8988T (cell line): ENCODE measurements at places on chromosomes 16 and 17.
A peak's percentile ranks its signal among the peaks of the same experiment; 100 is the strongest.

- peak; percentile 91 for DNase-seq
Measured at GRCh38 chr16:88681084-88681680, 5.1 kb downstream of the SNAI3 start.

DNA sequence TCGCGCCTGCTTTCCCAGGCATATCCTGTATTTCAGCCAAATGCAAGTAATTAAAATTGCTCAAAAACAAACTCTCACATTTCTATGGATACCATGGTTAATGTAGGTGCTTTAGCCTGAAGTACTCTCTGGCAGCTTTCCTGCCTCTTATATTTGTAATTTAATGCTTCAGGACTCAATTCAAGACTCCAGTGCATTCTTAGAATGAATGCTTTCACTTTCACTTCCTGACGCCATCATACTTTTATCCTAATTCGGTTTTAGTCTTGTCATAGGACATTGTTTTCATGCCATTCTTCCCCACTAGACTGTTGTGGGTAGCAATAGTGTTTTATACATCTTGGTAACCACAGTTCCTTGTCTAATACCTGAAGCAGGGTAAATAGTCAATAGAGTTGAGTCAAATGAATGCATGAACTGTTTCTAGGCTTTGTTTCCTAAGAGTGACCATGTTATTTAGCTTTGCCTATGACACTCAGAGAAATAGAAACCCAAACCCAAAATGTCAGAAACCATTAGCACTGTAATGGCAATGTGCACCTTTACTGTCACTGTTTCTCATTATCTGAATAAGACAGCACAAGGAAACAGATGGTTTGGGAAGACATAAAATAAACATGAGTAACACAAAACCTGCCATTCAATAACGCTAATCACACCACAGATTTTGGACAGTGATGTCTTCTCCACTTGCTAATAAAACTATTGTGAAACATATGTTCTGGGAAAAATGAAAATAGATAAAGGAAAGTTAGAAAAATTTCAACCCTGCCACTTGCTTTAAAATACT is 705.5 kb downstream of the CDH11 start:
- DNase-seq, result no peak

- DNase-seq, result no peak
Measured at GRCh38 chr16:60166111-60166510, 1432.0 kb upstream of the GOT2 start.

DNA sequence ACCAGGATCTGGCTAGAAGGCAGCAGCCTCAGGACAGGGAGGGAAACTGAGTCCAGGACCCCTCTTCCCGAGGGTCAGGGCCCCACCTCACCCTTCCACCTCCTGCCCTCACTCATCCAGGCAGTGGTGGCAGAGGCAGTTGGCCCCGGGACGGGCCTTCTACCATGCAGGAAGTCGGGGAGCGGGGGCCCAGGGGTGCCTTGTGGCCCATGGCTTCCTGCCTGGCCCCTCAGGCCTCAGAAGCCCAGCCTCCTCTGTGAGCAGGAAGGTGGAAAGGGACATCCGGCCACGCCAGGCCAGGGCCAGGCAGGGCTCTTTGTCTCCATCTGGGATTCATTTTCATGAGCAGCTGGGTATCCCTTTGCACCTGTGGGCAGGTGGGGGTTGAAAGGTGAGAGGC is 58.5 kb downstream of the BAHCC1 start:
- no peak for DNase-seq

GRCh38 chr17:45965812-45966211 is 33.2 kb upstream of the STH start:
- no peak for DNase-seq

DNA sequence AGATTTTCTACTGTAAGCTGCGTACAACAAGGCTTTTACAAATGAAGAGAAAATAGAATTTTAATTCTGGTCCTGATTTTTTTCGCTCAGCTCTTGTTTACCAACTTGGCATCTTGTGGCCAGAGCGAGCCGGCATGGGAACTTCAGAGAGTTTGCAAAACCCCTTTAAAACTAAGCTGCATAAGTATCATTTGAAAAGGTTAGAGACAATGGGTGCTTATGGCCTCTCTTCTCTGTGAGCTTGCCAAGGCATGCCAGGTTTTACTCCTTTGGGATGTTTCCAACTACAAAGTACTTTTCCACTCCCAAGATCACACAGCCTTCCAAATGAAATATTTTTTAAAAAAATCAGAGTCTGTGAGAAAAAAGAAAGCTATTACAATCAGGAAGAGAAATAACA is 62.4 kb upstream of the FA2H start:
- DNase-seq, result no peak

- DNase-seq, result no peak
Measured at GRCh38 chr17:78267253-78268073, 36.0 kb downstream of the TMEM235 start.

GRCh38 chr17:58531122-58531521 is 16.7 kb upstream of the MTMR4 start:
- no peak for DNase-seq

DNA sequence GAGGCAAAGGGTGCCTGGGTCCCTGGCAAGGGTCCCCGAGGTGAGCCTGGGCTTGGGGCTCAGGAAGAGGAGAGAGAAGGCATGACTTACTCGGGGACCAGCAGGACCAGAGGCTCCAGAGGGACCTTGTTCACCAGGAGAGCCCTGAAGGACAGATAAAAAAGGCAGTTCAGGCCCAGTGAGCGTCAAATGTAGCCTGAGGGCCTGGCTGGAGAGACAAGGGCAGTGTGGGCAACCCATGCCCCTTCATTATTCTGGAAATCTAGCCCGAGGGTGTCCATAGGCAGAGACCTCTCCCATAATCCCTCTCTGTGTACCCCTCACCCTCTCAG is 14.1 kb downstream of the COL1A1 start:
- no peak for DNase-seq

DNA sequence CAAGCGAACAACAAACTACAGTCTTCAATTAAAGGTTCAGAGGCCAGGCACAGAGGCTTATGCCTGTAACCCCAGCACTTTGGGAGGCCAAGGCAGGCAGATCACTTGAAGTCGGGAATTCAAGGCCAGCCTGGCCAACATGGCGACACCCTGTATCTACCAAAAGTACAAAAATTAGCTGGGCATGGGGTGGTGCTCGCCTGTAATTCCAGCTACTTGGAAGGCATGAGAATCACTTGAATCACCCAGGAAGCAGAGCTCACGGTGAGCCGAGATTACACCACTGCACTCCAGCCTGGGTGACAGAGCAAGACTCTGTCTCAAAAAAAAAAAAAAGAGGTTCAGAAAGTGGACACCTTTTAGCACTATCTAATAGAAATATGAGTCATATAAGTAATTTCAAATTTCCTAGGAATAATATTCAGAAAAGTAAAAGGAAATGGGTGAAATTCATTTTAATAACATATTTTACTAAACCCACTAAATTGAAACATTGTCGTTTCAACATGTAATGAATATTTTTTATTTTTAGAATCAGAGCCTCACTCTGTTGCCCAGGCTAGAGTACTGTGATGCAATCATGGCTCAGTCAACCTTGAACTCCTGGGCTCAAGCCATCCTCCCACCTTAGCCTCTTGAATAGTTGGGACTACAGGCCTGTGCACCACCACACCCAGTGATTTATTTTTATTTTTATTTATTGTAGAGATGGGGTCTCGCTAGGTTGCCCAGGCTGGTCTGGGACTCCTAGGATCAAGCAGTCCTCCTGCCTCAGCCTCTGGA is 15.2 kb upstream of the MARCHF10 start:
- DNase-seq, result no peak

DNA sequence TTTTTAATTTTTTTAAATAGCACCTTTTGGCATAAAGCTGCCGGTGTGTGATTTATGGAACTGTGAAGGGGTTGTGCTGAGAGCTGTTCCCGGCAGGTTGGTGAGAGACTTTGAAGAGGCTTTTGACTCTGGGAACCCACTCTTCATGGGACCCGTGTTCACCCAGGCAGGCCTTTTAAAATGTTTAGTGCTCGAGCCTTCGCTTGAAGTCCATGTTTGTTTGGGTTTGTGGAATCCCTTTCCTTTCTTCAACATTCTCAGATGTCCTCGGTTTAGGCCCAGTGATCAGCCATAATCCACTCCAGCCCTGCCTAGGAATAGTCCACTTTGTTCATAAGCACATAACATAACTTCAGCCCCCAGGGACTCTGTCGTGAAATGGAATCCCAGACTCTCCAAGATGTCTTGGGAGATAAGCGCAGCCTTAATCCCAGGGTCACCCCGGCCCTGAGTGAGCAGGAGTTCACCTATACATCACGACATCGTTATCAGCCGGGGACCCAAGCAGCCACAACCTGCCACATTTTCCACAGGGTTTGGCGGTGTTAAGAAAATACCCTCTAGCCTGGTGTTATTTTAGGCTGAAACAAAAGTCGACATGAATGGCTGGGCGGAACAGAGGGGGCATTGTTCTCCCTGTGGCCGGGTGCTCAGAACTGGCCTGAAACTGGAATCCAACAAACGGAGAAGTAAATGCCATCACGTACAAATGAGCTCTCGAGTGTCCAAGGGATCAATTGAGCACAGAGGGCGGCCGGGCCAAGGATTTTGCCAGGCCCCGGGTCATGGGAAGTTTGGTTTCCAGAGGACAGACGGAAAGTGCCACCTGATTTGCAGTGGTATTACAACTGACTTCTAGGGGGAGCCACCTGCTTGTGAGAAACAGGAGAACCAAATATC is 145.7 kb upstream of the IRX3 start:
- DNase-seq, result no peak

GRCh38 chr17:16287563-16288027 is 65.7 kb downstream of the CENPV start:
- DNase-seq, result no peak

DNA sequence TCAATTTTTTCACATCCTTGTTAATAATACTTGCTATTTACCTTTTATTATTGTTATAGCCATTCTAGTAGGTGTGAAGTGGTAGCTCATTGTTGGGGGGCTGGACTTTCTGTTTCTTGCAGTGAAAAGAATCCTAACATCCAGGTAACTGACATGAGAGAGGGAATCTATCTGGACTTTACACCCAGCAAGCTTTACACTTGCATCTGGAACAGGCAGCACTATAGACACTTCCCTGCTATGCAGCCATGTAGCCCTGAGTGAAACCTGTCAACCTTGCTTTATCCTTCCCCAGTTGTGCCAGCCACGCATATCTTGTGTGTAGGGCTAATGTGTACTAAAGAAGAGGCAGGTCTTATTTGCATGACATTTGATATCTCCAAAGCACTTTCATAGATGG is 16.9 kb upstream of the ABCC12 start:
- DNase-seq, result no peak

DNA sequence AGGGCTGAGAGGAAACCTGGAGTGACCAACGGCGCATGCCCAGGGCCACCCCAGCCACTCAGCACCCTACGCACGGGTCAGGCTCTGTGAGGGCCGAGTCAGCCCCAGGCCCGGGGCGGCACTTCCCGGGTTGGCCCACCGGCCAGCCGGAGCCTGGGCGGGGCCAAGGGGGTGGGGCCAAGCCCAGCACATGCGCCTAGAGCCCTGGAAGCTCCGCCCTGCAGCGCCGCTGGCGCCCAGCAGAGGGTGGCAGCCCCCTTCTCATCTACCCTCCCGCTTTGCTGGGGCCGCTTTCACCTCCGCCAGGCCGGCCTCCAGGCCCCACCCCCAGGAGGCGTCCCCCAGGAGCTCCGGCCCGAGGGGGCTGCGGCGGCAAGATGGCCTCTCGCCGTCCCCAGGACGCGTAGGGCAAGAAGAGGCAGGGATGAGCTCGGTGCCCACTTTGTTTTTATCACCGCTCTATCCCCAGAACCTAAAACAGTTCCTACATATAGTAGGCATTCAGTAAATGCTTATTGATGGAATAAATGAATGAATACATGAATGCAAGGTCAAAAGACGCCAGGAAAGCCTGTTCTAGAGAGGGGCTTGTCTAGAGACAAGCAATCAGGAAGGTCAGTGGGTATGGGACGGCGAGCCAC is 31.3 kb downstream of the MYO18A start:
- peak; percentile 97 for DNase-seq

DNA sequence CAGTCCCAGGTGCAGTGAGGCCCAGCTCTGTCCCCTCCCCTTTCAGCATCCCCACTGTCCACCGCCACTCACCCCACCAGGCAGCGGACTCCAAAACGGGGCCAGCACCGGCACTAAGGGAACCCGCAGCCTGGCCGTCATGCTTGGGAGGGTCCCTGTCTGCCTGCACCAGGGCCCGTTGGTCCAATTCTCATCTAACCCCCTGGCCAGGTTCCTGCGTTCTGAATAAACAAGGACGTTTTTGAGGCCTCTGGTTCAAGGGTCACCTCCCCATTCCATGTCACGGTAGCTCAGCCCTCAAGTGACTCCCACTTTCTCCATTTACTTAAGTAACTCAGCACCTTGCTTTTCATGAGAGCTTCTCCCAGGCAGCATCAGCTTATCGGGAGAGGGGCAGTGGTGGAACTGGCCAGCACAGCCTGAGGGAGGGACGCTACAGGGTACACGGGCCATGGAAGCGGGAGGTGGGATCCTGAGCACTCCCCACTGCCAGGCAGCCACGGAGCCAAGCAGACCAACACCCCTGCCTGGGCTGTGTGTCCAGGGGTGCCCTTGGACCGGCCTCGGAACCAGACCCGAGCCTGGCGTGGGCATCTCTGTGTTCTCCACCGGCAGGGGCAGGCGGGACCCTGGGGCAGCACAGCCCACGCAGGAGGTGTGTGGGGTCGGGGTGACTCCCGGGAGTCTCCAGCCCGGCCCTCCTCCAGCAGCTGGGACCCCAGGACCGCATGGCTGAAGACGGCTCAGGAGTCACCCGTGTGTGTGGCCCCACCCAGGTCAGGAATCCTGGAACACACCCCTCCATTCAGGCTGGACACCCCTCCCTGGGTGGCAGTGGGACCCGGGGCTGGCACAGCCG is 74.9 kb upstream of the GNG13 start:
- DNase-seq, result no peak

DNA sequence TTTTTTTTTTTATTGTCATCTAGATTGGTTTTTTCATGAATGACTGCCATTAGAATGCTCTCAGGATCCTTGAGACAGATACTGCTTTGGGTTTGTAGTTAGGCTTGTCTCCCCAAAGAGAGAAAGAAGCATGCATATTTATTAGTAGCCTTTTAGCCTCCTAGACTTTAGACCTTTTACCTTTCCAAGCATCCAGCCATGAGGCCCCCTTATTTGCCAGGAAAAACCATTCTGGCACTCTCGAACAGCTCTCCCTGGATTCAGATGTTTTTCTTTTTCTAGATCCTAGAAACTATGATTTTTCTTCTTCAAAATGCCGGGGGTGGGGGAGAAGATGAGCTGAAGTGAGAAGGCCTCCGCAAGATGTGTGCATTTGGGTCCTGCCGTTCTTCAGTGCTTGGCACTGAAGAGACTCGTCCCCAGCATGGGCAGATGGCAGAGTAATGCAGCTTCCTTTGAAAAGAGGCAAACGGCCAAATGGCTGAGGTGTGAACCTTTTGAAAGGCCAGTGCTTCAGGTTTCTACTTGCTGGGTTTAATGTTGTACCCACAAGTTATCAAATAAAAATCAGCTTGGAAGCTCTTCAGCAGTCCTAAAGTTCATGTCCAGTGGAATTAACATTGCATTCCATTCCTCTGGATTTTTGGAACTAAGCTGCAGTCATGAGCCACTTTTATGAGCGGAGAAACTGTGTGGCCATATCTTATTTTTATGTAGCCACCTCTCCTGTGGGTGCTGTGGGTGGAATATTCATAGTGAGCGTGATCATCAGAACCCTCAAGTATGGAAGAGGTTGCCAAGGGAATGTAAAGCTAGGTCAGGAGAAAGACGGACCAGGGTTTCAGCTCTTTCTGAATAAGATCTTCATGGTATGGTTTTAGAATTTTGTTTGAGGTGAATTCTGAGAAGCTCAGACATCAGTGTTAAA is 7.2 kb downstream of the SOCS7 start:
- DNase-seq, result no peak
